ENCODE measurements at places on chromosomes 3 and 15. TPM values are rescaled to one million over a fixed set of nuclear protein-coding genes. Genes with fewer than 3 reads are reported as not detected.

DNA sequence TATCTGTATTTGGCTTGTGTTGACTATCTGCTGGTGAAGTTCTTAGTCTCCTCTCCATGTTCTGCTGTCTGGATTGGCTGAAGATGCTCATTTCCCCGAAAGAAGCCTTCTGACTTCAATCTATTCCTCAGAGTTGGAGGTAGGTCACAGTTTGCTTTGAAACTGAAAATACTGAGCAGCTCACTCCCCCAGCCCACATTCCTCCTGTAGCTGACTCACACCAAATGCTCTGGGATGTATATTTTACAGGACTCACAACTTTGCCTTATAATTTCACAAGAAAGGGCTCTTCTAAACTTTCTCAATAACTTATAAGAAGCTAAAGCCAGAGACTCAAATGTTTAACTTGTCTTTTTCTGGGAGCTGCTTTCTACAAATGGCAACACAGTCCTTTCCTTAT lies 36.3 kb upstream of the SNX4 start:
- no peak for DNase-seq

DNA sequence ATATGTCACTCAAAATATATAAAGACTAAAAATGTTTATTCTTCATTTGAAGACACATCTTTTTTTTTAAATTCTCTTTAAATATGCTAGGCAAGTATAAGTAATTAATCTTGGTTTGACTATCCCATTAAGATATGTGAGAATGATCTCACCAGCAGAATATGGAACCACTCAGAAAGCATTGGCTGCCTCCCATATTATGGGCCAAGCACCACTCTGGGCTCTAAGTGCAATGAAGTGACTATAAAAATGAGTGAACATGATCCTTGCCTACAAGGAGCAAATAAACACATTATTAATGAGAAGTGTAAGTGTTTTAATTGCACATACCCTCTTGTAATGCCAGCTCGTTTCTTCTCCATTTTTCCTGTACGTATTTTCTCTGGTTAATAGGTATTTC lies 328.5 kb downstream of the NAALADL2 start:
- DNase-seq = no peak

GRCh38 chr3:148950806-148951205 lies 40.5 kb upstream of the GYG1 start:
- DNase-seq = no peak

- DNase-seq = no peak
Observed at GRCh38 chr3:4729061-4729973, 236.2 kb downstream of the ITPR1 start.

- no peak for DNase-seq
Observed at GRCh38 chr15:42284551-42284950, 11.3 kb upstream of the TMEM87A start.

DNA sequence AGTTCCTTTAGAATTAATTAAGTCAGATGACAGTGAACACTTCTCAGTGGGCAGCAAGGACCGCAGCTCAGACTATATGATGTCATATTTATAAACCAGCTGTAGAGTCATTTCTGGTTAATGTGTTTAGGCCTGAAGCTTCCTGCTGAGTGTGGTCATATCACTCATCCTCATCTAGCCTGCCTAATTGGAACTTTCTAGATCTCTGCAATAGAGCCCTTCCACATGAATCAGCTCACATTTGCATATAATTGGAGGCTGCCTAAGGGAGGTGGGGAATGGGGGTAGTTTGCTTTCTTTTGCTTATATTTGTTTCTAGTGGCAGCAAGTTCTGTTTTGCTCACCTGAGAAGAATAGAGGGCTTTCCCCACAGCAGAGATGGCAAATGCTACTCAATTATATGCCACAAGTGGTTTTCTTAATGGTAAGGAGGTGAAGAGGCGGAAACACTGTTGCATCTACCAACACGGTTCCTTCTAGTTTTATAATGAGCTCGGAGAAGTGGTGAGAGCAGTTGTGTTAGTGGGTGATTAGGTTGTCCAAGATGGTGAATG lies 148.1 kb downstream of the KLHL25 start:
- no peak for DNase-seq

DNA sequence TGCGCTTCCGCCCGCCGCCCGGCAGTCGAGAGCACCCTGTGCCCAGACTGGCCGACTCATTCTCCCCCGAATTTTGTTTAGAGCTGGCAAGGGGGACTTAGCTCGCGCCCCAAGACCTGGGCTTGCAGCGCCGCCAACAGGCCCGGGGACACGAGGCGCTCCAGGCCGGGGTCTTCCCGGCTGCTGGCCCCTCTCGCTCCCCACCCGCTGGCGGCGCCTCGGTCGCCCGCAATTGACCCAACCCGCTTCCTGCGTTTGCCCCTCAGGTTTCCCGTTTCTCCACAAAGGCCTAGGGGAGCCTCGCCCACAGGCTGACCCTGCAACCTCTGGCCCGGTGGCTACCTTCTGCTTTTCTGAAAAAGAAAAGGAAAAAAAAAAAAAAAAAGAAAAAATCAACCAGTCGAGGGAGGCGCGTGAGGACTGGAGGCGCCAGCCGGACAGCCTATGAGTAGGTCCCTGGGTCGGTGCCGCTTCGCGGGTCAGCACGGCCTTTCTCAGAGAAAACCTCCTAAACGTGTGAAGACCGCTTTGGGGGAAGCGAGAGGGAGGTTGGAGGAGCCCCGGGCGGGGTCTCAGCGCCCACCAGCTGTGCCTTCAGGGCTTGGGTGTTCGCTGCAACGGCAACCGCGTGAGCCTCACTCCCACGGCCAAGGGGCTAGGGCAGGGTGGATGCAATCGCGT lies 7.2 kb downstream of the FOXL2 start:
- DNase-seq = peak; percentile 54

GRCh38 chr15:60546744-60547143 lies 67.8 kb upstream of the ICE2 start:
- no peak for DNase-seq

- peak; percentile 94 for DNase-seq
Observed at GRCh38 chr3:46987743-46988401, 8.4 kb downstream of the NBEAL2 start.

DNA sequence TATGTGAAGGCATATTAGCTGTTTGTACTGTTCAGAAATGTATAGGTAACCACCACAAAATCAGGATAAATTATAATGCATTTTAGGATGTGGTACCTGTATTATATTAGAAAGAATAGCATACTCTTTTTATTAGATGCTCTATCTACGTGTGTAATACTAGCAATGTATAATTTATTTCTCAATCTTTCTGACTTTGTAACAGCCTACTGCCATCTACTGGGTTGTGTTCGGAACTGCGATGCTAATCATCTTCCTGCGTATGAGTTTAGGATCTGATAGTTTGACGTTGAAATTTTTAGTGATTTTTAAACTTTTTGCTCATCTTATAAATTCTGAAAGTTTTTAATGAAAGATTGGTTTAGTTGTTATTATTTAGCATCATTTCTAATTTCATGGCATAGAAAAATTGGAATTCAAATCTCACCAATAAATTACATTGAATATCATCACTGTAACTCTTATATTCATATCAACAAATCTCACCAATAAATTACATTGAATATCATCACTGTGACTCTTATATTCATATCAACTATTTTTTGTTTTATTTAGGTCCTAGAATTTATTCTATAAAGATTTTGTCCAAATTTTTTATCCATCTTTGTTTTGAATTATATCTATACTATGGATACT lies 322.7 kb upstream of the ZNF717 start:
- no peak for DNase-seq

- DNase-seq = peak; percentile 97
Observed at GRCh38 chr15:90931828-90932659, at the start of gene HDDC3. Gene HDDC3, minus strand, starts transcription at chr15:90932549. Its CDS starts 9 bp downstream, at chr15:90932540.

DNA sequence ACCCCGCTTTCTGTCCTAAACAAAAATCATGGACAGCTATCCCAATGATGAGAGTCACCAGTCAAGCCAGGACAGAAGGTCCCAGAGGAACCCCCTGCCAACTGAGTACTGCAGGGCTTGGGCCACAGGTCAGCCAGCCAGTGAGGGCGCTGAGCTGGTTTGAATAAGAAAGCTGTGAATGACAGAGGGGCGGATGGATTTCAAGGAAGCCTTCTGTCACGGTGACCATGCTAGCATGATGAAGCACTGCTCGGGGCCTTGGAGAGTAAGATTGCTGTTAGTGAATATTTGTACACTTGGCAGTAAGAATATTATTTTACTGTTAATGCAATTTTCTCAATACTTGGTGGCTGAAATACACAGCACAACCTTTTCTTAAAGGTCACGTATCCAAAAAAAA lies 734.0 kb upstream of the NR2F2 start:
- DNase-seq = no peak

DNA sequence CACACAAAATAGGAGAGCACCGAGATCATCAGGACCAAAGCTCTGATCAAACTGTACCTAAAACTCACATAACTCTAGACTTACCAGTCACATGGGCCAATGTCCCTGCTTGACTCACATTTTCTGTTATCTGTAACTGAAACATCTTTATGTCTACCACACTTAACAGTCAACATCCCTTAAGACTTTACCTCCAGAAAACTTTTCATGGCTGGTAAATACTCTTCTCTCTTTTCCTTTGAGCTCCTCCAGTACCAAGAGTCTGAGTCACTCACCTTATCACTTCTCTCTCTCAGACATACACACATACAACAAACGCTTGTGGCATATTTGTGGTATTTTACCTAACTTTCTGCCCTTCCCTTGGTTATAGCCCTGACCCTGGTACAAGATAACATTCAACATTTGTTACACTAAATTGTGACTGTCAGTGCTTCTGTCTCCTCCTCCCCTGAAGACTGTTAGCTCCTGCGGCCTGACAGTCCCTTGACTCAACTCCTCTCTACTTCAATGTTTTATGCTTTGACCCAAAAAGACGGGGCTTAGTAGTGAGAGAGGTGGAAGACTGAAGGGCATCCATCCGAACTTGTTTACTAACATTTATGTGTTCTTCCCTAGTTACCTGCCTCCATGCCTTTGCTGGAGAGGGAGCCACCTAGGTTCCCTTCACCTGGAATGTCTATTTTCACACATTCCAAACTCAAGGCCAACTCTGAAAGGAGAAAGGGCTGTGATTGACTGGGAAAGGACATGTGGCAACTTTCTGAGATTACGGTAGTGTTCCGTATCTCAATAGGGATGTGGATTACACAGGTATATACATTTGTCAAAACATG lies 3.7 kb upstream of the EFHB start:
- no peak for DNase-seq

GRCh38 chr15:34700891-34701427 lies 53.8 kb downstream of the GJD2 start:
- DNase-seq = no peak

DNA sequence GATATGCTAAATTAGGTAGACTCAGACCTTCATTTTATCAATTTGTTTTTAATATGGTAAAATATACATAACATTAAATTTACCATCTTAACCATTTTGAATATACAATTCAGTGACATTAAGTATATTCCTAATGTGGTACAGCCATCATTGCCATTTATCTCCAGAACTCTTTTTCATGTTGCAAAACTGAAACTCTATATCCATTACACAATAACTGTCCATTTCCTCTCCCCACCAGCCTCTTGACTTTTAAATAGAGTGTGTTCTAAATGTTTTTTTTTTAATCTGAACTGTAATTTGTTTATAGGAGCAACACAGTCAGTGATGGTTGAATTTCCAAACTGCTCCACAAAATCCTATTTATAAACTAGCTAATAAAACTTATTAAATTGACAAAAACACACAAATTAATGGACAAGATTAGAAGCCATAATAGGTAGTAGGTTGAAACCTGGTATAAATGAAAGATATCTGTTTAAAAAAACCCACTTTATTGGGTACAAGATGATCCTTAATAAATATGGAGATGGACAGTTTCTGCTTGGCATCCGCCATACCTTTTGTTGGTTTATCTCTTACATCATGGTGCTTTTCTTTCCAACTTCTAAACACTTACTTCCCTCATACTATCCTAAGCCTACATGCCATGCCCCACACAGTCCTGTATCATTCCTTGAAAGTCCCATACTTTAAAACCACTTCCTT lies 142.4 kb downstream of the ZPLD1 start:
- DNase-seq = no peak

- no peak for DNase-seq
Observed at GRCh38 chr3:116930786-116931185, 221.2 kb downstream of the TUSC7 start.

GRCh38 chr3:159765860-159766294 lies 222.8 kb upstream of the IL12A start:
- DNase-seq = no peak

GRCh38 chr15:69288531-69289341 lies 10.0 kb upstream of the PAQR5 start:
- DNase-seq = no peak

GRCh38 chr3:124283652-124284023 lies 291.7 kb upstream of the ROPN1 start:
- DNase-seq = no peak

- DNase-seq = no peak
Observed at GRCh38 chr15:46921891-46922290, 795.4 kb upstream of the SEMA6D start.

GRCh38 chr3:182235504-182235903 lies 523.8 kb downstream of the SOX2 start:
- DNase-seq = no peak

DNA sequence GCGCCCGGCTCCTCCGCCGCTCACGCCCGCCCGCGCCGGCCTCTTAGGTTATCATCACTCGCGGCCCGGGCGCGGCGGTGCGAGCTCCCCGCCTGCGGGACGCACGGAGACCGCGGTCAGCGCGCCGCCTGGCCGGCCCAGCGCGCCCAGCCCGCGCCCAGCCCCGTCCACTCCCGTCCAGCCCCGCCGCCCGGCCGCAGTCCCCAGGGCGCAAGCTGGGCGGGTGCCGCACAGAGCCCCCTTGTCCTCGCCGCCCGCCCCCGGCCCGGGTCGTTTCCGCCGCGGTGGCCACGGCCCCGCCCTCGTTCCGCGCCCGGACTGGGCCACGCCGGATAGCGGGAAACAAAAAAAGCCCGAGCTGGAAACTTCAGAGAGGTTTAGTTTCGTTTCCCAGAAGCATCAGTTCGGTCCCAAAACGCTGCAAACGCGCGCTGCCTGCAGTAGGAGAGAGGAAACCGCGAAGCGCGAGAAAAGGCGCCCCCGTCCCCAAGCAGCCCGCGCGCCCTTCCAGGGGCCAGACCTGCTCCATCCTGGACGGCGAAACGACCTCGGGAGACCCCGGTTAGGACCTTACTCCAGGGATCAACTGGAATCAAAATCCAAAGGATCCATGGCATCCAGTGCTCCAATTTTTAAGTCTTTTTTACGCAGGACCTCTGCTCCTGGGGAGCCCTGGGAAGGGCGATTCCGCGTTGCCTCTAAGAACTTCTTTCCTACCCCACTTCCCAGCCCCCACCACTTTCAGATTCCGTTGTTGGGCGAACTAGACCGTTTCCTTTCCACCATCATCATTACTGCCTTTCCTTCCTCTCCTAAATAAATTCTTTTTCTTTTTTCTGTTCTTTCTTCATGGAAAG lies at the start of gene ATP10A:
Gene ATP10A (minus strand): TSS at position 217 of the 857 bp plus-strand sequence. CDS start 231 bp downstream, outside the sequence.
- no peak for DNase-seq

Gene BFSP2
- total RNA-seq = not detected

Gene TRAT1
- total RNA-seq = 0.30 TPM

Gene NOX5
- not detected for total RNA-seq

Gene FYTTD1
- total RNA-seq = 87.5 TPM

Gene OXSR1
- total RNA-seq = 30.6 TPM

Gene TIMP4
- total RNA-seq = 4.3 TPM

Gene AQP9
- total RNA-seq = 2.9 TPM

Gene CDHR4
- not detected for total RNA-seq

Gene CLDN11
- 2.9 TPM for total RNA-seq

Data from cardiac septum (tissue), 1 donor.